ENCODE measurements at places on chromosomes 12 and 14.

GRCh38 chr12:112342587-112342986 is 39.6 kb downstream of the HECTD4 start:
- DNase-seq, result no peak

GRCh38 chr14:61525293-61526011 is 169.9 kb upstream of the HIF1A start:
- no peak for DNase-seq

DNA sequence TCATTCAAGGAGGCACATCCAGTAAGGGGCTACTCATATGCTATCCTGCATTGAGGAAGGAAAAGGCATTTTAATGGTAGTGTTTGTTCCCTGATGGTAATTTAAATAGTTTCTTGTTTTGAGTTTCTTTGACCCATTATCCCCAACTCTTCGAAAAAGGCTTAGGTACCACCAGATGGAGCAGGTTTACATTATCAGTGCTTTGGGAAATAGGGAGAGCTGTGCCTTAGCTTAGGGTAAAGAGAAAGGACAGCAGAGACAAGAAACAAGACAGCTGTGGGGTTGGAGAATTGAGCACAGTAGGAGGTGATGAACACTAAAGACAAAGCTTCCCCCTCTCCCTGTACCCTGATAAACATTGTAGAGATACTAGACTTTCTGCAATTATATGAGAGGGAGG is 29.1 kb upstream of the HELB start:
- no peak for DNase-seq

GRCh38 chr12:47570151-47570550 is 135.7 kb downstream of the RPAP3 start:
- DNase-seq, result no peak

GRCh38 chr12:130766470-130766869 is 50.4 kb upstream of the RIMBP2 start:
- DNase-seq, result no peak

GRCh38 chr12:124774462-124775167 is 89.0 kb downstream of the SCARB1 start:
- DNase-seq, result no peak

DNA sequence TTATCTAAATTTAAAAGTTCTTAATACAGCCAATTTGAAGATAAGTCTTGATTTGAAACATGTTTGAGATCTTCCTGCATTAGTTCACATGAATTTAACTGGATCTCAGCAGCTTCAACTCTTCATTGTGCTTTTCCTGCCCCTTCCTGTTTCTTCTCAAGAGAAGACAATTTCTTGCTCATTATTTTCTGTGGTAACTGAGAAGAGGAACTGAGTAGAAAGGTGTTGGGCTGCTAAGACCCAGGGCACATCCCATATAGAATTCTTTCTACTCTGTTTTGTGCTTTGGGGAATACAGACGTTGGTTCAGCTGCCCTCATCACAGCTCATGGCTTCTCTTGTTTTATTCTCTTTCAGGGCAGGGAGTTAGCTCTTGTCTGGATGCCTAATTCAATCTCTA is 110.2 kb downstream of the SNAPC1 start:
- DNase-seq, result no peak

DNA sequence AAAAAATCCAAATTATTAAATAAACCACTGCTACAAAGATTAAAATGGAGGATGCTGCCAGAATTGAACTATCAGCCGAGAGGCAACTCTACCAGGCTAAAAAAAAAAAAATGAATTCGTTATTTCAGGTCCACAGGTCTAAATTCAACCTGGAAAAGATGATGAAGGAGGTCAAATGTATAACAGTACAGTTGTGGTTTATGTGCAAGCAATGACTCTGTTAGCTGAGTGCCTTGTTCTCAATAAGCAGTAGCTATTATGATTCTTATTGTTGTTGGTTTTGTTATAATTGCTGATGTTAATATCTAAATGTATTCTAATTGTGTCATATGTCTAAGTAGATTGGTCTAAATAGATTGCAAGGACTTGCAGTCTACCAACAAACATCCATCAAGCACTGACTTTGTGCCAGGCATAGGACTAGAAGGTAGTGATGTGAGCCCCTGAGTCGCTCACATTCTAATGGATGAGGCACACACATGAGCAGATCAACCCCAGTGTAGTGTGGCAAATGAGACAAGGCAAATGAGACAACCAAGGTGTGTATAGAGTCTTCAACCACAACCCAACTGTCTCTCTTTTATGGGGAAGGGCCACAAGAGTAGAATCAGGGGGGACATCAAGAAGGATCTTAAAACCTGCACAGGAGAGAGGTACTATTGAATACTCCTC is 77.0 kb upstream of the PLEKHG7 start:
- DNase-seq, result no peak

DNA sequence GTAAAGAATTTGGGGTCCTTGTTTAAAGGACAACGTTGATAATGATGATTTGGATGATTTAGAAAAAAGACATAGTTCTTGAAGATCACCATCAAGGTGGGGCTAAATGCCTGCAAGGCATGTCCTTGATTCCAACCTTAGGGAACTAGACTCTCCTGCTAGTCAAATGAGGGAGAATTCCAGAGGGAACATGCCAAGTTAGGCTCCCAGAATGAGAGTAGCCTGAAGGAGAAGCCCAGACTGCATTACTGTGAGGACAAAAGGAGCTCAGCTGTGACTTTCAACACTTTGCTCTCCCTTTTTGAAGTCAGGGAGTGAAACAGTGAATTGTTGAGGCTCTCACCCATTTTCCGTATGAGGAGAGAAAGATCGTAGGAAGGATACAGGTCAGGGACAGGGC is 95.2 kb upstream of the TBX3 start:
- no peak for DNase-seq

DNA sequence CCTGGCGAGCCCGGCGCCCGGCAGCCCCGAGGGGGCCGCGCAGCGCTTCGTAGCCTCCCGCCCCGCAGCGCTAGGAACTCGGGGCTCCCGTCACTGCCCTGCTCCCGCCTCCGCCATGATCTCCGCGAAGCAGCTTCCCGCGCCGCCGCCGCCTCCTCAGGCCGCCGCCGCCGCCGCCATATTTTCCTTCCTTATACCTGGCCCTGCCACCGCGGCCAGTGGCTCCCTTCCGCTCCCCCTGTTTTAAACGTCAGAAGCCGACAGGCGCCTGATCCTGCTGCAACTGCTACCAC is 286 bp downstream of the PPP4R3A start:
- DNase-seq, result peak; percentile 58

DNA sequence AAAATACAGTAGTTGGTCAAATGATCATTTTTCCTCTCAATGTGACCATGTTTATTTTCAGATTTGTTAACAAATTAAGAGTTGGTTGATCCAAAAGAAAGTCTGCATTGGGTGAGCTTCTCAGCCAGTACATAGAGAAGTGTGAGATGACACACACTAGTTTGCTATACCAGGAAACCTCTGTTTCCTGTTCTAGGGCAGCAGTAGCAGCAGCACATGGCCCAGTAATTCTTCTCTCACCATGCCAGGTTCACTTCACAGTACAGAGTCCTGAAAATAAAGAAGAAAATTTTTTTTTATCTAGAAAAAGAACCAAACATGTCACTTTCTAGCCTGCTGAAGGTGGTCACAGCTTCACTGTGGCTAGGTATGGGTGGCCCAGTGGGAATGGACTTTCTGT is 250.2 kb upstream of the OR4E1 start:
- DNase-seq, result no peak

DNA sequence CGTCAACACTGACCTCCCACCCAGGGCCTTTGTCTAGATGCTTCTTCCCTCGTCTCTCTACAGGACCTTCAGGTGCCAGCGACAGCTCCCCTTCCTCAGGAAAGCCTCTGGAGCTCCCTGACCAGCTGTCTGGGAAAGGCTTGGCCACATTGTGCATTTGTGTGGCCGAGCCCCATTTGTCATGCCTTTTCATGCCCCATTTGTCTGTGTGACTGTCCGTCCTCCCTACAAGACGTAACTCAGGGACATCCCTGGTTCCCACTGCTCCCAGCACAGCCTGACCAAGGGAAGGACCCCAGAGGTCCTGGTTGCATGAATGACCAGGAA is 23.8 kb downstream of the ZFYVE21 start:
- DNase-seq, result no peak

DNA sequence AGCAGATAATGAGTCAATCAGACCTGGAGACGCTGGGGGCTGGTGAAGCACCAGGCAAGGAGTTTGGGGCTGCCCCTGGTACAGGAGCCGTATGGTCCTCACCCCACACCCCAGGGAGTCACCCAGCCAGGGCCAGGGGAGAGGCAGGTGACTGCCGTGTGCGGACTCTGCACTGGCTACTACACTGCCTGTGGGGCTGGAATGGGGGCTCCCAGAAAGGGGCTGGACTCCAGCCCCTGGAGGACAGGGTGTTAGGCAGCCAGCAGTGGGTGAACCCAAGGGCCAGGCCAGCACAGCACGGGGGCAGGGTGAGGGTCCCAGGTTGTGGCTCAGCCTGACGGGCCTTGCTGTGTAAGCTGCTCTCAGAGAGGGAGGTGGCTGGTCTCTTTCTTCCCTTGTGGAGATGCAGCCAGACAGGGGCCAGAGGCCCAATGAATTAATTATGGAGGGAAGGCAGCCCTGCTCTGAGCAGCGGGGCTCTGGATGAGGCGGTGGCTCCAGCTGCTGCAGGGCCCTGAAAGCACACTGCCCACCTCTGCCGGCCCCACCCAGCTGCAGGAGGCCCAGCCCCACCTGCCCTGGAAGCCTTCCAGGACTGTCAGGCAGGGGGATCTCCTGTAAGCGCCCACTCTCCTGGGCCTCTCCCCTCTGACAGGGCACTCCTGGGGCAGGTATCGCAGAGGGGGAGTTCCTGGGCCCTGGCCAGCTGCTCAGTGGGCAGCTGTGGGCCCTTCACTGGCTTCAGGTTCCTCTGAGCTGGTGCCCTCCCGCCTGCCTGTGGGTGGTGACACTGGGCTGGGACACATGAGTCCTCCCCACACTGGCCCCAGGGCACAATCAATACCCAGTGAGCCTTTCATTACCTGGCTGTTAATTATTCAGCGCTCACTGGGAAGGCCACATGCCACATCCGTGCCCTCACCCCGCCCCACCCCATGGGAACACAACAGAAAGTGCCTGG is 142.5 kb upstream of the C14orf180 start:
- peak; percentile 64 for DNase-seq

DNA sequence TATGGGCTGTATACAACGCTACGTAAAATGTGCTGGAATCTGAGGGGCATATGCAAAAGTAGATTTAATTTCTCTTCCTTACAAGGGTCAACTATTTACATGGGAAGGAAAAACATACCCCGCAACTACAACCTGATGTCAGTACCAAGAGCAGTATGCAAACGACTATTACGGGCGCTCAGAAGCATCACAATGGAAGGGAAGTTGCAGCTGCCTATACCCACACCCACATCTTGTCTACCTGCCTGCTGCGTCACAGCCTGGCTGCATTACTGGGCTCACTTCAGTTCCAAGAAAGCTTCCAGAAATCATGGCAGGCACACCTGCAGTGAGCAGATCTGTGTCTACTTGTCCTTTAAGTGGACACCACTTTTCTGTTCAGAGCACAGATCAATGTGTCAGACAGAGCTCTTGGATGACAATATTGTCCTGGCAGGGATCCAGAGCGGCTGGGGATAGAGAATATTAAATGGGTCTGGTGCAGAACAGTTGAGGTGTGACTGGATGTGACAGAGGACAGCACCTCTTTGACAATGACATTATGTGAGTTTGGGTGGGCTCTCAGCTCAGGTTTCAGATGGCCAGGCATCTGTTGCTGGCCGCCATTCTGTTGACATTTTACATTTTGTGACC is 41.5 kb upstream of the GNG2 start:
- DNase-seq, result peak; percentile 16

DNA sequence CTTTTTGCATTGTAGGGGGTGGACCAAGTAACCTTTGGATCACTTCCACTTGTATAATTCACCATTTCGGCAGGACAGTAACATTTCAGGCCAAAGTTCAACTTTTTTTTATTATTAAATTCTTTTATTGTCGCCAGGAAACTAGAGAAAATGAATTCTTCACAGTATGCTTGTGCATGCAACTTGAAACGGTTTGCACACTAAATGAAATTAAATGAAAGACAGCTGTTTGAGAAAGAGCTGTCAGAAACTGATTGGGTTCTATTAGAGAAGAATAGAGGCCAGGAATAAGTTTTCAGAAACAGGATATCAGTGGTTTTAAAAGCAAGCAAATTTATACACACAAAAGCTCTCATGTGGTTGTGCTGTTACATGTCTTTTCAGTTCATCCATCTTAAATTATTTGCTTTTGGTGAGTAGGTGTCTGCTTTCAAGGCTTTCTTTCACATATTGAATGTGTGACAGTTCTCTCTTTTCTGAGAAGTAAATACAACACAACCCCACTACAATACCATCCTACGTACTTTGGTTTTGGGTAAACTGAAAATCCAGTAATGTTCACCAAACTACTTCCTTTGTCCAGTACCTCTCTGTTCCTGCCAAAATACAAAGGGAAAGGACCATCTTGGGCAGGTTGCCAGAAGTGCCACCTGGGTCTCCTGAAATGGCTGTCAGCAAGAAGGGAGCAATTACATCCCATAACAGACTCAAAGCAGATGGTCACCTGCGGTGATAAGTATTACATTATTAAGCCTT is 291.7 kb downstream of the RAD51B start:
- DNase-seq, result no peak

- DNase-seq, result peak; percentile 59
Observed at GRCh38 chr12:101876861-101877805, at the start of gene DRAM1. TSS of gene DRAM1 (plus strand) at chr12:101877580. CDS start at chr12:101877790, 210 bp downstream.

- no peak for DNase-seq
Observed at GRCh38 chr14:90576981-90577660, 180.3 kb downstream of the CALM1 start.

- DNase-seq, result no peak
Observed at GRCh38 chr12:46198913-46199312, 69.9 kb downstream of the SLC38A1 start.

GRCh38 chr14:70780396-70781075 is 28.8 kb downstream of the MAP3K9 start:
- DNase-seq, result no peak

DNA sequence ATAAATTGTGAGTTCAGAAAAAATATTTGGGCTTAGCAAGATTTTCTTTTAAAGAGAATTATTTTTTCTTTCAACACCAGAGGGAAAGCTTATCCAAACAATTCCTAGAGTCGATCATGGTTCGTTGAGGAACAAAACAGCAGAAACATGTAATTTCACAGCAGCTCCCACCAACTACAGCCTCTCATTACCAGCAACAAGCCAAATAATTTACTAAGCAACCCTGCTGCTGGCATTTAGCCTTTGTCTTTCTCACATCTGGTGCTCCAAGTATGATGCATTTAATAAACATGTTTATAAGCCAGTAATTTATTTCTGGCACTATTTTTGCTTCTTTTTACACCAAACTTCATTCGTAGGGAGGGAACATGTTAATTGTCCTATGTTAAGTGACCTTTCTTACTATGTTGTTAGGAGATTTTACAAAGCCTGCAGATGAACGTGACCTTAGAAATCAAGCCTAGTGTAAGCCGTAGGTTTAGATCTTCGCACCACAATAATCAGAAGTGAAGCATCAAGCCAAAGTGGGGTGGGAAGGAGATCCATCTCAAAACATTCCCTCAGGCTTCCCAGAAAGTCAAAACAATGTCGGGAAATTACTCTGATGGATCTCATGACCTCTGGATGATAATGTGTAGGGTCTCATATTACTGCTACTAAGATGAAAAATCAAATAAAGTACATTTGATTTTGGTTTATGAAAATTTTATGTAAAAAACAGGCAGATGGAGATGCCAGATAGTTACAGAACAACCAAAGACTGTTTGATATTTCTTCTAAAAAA is 128.4 kb downstream of the RPAP3 start:
- no peak for DNase-seq
